ENCODE measurements at places on chromosomes 12 and 14.

- DNase-seq: no peak
Measured at GRCh38 chr12:11347810-11348209, 37.6 kb upstream of the PRB4 start.

- DNase-seq: no peak
Measured at GRCh38 chr14:47585447-47585846, 90.0 kb downstream of the MDGA2 start.

DNA sequence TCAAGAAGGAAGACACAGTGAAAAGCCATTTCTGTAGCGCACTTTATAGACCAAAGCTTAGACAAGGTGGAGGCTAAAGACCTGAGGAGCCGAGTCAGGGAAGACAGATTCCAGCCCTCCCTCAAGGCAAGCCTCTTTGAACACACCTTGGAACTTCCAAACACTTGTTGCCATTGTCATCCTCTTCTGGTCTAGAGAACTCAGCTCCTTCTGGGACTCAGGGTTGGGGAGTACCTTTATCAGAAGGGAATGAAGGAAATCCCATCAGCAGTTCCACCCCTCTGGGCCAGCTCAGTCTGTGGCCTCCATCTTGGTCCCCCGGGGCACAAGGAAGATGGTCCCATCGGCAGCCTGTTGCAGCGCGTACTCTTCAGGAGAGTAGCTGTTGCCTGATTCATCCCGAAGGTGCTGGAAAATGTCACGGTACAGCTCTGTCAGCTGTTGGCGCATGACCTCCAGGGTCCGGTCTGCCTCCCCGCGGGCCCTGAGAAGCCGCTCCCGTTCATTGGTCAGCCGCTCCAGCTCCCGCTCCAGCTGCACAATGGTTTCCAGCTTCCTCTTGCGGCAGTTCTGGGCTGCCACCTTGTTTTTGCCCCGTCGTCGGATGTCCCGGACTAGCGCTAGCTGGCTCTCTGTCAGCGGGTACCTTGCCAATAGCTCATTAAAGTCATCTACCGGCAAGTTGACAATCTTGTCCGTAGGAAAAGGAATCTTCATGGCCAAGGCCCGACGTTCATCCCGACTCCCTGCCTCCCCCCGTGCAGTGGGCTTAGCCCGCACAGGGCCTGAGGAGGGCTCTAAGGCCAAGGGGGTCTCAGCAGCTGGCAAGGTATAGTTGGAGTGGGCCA lies 8.5 kb downstream of the NFE2 start:
- DNase-seq: no peak

DNA sequence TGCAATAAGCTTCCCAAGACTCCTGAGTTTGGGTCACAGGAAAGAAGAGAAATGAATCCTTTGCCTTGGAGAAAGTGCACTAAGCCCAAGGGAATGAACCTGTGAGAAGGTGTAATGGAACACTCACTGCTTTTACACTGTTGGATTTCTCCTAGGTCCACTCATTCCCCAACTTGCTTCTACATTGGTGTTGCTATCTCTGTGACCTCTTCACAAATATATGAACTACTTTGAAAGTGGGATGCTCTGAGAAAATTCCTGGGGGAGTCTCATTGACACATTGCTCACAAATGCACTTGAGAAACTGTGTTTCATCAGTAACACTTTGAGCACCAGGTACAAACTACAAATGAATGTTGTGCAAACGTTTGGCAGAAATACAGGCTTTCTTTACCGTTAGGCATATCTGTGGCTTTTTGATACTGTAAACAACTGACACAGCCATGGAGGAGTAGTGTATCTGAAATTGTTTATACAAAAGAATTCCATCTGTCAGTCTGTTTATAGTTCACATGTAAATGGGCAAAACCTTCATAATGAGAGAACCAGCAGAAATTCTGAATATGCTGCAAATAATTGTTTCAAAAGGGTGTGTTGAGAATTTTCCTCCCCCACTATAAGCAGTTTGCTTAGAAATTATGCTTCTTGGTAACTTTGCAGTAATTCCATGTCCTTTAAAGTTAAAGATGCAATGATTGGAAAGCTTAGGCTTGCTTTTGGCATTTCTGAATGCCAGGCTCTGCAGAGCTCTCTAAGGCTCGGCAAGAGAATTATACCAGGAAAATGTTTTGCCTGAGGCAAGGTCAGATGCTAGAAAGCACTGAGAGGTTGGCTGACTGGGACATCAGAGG lies 348.5 kb upstream of the DDHD1 start:
- DNase-seq: no peak

DNA sequence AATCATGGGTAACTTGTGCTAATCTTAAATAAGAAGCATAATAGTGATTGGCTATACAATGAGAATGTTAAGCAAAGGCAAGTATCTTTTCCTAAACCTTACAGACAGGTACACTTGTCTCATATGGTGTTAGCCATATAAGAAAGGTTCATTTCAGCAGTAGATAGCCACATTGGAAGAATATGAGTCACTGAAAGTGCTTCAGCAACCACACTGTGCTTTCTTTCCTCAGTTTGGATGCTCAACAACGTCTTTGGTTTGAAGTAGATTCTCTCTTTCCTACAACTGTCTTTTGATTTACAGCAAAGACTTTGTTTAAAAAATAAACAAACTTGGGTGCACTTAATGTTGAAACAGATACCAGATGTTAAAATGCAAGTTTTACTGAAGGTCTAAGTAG lies 8.9 kb downstream of the DDHD1 start:
- no peak for DNase-seq

DNA sequence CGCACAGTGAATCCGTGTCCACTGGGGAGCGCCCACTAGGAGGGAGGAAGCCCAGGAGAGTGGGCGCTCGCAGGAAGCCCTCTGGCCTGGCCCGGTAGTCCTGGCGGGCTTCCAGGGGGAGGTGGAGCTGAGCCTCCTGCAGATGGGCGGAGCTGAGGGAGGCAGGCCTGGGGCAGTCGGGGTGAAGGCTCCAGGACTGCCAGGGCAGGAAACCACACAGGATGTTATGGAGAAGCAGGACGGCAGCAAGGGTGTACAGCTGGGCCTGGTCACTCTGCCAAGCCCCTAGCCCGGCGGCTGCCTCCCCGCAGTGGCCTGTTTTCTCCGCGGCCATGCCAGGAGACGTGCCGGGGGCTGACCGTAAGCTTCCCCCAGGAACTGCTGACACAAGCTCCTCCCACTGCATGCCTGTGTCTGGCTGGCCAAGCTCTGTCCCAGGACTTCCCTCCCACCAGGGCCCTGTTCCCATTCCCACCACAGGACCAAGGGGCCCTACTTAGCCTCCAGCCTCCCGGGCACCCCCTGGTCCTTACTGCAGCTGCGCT lies 143.4 kb upstream of the C14orf180 start:
- peak; percentile 24 for DNase-seq

- DNase-seq: no peak
Measured at GRCh38 chr12:6057700-6058099, 66.8 kb downstream of the VWF start.

- no peak for DNase-seq
Measured at GRCh38 chr12:49707812-49708147, 575 bp upstream of the FMNL3 start.

DNA sequence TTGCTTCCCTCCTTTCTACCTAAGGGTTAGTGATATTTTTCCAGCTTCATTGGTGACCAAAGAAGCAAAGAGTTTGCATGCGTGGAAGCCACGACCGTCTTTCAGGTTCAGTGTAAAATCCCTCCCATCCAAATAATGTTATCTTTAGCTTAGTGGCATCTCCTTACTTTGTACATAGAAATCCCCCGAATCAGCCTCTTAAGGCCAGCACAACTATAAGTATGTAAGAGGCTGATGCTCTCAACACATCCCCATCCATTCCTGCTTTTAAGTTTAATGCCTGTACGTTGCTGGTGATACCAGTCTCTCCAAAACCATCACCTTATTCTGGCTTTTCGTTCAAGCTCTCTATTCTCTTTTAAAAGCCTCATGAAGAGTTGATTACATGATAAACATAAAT lies 14.6 kb downstream of the CDKN1B start:
- no peak for DNase-seq

DNA sequence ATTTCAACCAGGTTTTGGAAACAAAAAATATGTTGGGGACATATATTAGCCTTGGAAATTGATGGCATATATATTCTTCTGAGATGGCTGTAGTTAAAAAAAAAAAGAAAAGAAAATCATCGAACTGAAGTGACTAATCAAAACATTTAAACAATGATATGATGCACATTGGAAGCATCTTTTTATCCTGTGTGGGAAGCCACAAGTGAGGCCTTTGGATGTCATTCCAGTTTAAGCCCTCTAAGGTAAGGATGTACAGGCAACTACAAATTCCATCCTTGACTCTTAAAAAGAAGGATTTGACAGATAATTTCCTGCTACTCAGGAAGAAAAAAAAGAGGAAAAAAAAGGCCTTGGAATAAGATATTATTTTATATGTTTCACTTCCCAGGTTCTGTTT lies 9.6 kb upstream of the PTPRB start:
- DNase-seq: no peak

GRCh38 chr12:93090731-93091172 lies 161.7 kb upstream of the EEA1 start:
- peak; percentile 48 for DNase-seq

DNA sequence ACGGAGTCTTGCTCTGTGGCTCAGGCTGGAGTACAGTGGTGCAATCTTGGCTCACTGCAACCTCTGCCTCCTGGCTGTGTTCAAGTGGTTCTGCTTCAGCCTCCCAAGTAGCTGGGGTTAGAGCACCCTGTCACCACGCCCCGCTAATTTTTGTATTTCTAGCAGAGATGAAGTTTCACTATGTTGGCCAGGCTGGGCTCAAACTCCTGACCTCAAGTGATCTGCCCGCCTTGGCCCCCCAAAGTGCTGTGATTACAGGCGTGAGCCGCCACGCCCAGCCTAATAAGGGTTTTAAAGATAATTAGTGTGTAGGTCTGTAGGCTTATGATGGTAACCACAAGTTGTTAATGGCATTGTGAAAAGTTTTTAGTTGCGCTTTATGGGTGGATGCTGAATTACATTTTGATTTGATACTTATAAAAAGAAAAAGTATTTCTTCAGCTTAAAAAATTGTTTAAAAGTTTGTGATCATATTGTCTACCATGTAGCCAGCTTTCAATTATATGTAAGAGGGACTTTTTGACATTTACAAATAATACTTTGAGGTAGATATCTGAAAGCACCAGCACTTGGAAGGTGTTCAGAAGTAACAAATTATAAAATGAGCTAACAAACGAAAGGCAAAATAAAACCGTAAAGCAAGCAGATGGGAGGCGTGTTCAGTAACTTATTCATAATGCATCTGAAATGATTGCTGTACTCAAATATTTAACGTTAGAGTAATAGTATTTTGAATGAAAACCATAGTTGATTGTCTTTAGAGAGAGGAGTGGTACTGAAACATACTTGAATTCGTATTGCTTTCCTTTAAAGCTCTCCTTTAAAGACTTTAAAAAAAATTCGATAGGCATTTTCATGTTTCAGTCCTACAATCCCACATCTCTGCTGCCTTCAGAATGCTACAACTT lies 37.1 kb downstream of the MDM2 start:
- no peak for DNase-seq

- DNase-seq: no peak
Measured at GRCh38 chr14:34835312-34835711, 39.8 kb downstream of the BAZ1A start.

- DNase-seq: no peak
Measured at GRCh38 chr12:104453133-104453532, 3.6 kb upstream of the CHST11 start.

- DNase-seq: peak; percentile 25
Measured at GRCh38 chr14:89588016-89588415, 171.0 kb upstream of the FOXN3 start.

DNA sequence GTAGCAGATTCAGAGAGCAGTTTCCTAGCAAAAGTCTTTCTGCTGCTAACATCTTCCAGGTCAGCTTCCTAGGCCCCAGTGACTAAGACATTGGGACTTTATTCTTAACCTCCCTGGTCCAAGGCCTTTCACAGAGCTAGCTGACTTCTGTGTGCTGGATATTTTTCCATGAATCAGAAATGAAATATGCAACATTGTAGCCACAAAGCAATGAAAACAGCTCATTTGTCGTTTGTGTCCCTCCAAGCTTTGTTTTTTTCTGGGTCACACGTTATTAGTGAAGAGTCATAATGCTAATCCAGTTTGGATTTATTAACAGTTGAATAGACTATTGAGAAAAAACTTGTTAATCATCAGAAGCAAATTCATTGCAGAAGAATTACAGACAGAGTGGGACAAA lies 82.4 kb downstream of the ARF6 start:
- DNase-seq: peak; percentile 54

- no peak for DNase-seq
Measured at GRCh38 chr14:68857516-68858070, 64.7 kb upstream of the ZFP36L1 start.

GRCh38 chr12:19431407-19432308 lies 7.6 kb upstream of the AEBP2 start:
- DNase-seq: no peak

GRCh38 chr12:55253281-55253680 lies 8.9 kb downstream of the OR6C74 start:
- no peak for DNase-seq

GRCh38 chr14:91875525-91876286 lies 8.4 kb upstream of the TC2N start:
- no peak for DNase-seq

- no peak for DNase-seq
Measured at GRCh38 chr14:80567905-80568536, 356.7 kb upstream of the DIO2 start.

DNA sequence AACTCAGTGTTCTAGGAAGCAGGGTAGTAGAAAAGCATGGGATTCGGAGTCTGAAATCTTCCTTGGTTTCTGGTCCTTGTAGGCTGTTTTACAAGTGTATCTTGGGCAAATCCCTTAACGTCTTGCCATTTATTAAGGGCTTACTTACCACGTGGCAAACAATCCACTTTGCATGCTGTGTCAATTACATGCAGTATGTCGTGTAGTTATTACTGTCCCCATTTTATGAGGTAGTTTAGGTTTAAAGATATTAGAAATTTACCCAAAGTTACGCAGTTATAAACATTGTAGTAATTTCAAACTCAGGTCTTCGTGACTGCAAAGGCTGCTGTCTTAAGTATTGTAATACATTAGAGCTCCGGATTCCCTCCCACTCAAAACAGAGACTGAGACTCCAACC lies 1.5 kb upstream of the NOVA1 start:
- no peak for DNase-seq
